Urinary bladder (tissue), 4 donors: ENCODE measurements at places on chromosomes 3 and 15.

- peak; percentile 86 for DNase-seq
These were observed 33.2 kb downstream of the ZNF106 start for GRCh38 chr15:42457445-42458442.

- DNase-seq, result no peak
These were observed 8.6 kb upstream of the GABPB1 start for GRCh38 chr15:50363612-50364011.

DNA sequence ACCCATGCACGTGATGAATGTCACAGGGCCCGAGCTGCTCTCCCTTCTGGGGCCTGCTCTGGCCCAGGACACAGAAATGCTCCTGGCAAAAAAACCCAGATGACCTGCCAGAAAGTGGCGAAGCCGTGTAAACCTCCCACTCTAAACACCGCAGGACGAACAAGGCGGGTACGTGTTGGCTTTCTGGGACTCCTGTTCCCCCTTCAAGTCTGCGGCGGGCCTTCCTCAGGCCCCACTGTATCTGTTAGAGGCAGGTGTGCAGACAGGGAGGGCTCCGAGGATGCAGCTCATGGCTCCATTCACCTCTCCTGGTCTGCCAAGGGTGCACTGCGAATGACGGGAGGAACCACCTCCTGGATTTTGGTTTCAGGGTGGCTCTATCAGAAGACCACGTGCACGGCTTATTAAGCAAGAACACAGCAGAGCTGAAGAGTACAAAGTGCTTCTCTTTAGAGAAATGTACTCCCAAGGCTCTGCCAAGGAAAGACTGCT, 173.8 kb downstream of the ADAMTS17 start:
- no peak for DNase-seq

DNA sequence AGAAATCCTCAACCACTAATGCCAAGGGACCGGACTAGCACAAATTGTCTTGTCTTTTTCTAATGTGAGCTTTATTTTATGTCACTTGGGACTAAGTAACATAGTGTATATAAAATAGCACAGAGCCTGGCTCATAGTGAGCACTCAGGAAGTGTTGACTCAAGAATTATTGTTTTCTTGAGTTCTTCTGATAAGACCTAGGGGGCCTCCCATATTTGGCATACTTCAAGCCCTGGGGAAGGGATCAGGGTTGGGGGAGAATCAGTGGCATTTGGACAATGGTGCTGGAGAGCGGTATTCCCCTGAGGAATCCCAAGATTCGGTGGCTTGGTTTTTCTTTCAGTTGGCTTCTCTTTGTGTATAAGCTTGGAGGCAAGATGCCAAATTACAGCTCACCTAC, 19.4 kb downstream of the ZNF80 start:
- no peak for DNase-seq

DNA sequence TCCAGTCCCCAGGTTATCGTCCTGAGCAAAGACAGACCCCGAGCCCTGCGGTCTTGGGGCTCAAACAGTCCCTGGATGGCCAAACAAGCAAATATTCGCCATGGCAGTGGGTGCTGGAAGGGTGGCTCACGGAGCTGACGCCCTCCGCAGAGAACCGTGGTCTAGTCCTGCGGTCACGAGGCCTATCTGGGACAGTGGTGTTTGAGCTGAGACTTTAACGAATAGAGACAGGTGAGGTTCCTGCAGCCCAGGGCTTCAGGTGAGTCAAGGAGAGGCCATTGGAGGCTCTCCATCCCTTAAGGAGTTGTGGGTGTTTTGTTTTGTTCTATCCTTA, 399 bp upstream of the SUCLG2 start:
- DNase-seq, result no peak

GRCh38 chr3:161388855-161389254, 17.5 kb upstream of the SPTSSB start:
- no peak for DNase-seq

- DNase-seq, result no peak
These were observed 64.5 kb downstream of the RYR3 start for GRCh38 chr15:33375236-33375635.

GRCh38 chr15:79994615-79995014, 23.6 kb upstream of the BCL2A1 start:
- DNase-seq, result no peak

- DNase-seq, result no peak
These were observed 115.9 kb downstream of the RASA2 start for GRCh38 chr3:141602706-141603105.
